Cerebellar cortex (tissue), 1 donor: ENCODE measurements at places on chromosomes 1 and 21.

DNA sequence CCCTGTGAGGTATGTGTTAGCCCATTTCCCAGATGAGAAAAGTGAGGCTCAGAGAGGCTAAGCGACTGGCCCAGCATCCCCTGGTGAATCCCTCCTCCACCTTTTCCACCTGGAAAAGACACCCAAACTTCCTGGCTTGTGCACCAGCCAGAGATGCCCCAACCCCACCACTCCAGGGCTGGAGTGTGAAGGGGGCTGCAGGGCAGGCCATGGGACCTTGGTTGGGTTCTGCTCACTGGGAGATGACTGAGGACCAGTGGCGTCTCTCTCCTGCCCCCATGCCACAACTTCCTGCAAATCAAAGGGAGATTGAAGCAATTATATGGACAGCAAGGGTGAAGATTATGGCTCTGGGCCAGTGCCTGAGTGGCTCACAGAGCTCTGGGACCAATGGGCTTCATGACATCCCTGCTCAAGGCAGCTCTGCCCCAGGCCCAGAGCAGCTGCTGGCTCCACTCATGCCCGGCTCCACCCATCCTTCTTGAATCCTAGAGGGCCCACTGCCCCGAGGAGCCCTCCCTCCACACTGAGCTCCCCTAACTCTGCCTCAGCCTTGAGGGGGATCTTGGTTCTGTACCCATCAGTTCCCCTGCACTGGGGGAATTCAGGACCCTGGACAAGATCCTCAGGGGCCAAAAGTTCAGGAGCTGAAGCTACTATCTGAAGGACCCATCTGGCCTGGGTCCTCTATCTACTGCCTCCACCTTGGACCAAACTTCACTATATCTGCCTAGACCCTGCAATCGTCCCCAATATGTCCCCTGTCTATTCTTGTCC, 416.9 kb downstream of the PTPRU start:
- no peak for DNase-seq

DNA sequence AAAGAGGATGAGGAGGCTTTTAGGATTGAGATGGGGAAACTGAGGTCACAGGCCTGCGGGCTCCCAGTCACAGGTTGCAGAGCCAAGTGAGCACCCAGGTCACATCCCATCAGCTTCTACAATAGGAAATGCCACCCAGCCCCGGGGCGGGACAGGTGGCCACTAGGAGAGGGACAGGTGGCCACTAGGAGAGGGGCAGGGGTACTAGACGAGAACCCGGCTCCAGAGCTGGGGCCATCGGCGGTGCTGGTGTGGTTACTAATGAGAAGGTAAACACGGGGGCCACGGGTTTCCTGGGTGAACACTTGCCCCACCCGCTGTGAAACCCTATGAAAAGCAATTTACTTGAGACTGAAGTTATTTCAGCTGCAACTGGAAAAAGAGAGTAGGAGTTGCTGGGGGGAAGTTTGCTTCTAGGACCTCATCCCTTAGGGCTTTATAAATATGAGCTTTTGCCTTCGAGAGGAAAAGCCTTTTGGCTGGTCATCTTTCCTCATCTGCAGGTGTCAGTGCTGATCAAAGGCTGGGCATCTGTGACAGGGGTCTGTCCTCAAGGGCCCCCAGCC, 52.5 kb downstream of the MRPL37 start:
- no peak for DNase-seq

GRCh38 chr21:44521301-44521927, 18.6 kb downstream of the KRTAP10-1 start:
- DNase-seq = no peak

DNA sequence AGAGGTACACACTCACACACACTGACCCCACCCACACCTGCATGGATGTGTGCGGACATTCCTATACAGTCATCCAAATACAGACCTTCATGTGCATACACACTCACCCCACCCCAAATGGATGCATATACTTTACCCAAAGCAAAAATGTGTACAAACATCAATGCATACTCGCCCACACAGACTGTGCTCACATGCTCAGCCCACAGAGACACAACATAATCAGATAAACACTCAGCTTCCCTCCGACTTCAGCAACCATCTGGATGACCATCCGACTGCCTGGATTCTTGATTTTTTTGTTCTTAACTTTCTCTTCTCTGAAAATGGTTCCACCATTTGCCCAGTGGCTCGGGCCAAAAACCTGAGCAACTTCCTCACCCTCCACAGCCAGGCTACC, 24.4 kb upstream of the GJB5 start:
- no peak for DNase-seq

GRCh38 chr1:209256766-209257350, 326.7 kb upstream of the CAMK1G start:
- DNase-seq = no peak

GRCh38 chr1:186188004-186188539, 187.0 kb downstream of the TPR start:
- no peak for DNase-seq

DNA sequence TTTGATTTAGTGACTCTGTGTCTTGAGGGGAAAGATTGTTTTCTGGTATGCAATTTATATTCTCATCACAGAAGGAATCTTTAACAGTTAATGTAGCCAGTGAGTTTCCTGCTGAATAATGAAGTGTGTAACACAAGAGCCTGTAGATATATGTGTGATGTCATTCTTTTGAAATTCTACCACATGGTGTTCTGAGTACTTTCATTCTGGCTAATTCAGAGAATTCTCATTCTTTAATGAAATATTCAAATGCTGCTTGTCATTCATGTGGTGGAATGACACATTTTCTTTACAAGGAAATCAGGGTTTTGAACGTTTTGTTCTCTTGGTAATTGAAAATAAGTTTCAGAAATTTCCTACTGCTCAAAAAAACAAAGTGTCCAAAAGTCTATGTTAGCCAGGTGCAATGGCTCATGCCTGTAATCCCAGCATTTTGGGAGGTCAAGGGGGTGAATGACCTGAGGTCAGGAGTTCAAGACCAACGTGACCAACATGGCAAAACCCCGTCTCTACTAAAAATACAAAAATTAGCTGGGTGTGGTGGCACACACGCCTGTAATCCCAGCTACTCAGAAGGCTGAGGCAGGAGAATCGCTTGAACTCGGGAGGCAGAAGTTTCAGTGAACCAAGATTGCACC, 79.6 kb downstream of the MAP3K21 start:
- DNase-seq = no peak

DNA sequence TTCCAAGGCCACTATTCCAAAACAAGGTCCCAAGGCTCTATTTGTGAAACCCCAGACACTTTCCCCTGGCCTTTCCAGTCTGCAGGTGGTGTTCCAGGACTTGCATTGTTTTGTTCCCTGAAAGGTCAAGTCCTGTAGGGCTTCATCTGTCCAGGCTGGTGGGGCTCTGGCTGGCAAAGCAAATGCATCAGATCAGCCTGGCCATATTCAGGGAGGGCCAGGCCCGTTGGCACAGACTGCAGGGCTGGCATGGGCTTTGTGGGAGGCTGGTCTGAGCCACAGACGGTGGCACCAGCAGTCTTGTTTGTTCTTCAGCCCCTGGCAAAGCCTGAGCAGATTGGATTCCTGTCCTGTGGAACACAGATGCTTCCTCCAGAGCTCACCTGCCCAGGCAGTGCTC, 93.0 kb downstream of the SPATA46 start:
- peak; percentile 97 for DNase-seq

DNA sequence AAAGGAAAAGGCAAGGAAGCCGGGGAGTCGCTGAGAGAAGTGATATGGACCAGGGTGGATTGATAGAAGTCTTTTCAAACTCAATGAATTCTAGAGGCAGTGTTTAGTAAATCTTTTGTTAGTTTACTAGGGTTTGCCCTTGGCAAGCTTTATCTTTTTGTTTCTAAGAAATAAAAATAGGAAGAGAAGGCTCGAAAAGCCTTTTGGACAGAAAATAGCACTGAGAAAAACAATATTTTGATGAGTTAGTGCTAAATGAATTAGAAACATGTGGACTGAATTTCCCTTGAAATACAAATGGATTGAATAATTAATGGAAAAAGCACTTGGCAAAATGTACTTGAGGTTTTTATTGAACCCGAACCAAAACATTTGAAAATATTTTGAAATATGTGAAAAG, 121.8 kb upstream of the SPAG17 start:
- DNase-seq = no peak

GRCh38 chr1:26225033-26225831, 8.8 kb upstream of the CEP85 start:
- DNase-seq = peak; percentile 44

DNA sequence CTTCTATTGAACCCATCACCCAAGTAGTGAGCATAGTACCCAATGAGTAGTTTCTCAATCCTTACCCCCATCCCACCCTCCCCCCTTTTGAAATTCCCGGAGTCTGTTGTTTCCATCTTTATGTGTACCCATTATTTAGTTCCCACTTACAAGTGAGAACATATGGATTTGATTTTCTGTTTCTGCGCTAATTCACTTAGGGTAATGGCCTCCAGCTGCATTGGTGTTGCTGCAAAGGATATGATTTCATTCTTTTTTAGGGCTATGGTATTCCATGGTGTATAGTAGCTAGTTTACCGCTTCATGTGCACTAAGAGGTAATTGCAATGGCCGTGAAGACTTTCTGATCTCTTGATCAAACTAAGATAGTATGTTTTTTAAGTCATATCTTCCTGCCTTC, 107.5 kb upstream of the SERTAD4 start:
- DNase-seq = no peak

DNA sequence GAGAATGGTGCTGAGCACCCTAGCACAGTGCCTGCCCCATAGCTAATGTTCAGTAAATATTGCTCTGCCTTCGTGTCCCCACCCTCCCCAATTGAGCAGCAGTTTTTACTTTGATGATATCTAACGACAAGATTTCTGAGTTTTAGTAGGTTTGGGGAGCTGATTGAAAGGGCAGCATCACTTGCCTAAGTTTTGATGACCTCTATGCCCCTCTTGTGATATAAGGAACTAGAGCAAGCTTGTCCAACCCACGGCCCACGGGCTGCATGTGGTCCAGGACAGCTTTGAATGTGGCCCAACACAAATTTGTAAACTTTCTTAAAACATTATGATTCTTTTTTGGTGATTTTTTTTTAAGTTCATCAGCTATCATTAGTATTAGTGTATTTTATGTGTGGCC, 1.6 kb downstream of the CNIH4 start:
- no peak for DNase-seq
